ENCODE measurements at places on chromosomes 2 and 18.

DNA sequence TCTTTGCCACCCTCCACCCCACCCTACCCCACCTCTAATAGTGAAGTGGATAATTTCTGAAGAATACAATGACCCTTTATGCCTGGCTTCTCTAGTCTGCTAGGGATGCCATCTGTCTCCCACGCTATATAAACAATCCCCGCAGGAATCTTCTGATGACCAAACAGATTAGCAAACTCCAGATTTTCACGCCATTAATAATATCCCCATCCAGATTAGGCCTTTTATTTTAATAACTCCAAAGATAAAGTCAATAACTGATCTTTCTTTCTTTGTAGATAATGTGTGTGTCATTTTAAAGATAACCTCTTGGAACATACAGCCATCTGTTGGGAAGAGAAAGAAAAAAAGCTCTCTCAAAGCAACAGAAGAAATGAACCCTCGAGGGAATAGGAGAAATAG is 47.9 kb upstream of the CCDC150 start:
- DNase-seq, result no peak

DNA sequence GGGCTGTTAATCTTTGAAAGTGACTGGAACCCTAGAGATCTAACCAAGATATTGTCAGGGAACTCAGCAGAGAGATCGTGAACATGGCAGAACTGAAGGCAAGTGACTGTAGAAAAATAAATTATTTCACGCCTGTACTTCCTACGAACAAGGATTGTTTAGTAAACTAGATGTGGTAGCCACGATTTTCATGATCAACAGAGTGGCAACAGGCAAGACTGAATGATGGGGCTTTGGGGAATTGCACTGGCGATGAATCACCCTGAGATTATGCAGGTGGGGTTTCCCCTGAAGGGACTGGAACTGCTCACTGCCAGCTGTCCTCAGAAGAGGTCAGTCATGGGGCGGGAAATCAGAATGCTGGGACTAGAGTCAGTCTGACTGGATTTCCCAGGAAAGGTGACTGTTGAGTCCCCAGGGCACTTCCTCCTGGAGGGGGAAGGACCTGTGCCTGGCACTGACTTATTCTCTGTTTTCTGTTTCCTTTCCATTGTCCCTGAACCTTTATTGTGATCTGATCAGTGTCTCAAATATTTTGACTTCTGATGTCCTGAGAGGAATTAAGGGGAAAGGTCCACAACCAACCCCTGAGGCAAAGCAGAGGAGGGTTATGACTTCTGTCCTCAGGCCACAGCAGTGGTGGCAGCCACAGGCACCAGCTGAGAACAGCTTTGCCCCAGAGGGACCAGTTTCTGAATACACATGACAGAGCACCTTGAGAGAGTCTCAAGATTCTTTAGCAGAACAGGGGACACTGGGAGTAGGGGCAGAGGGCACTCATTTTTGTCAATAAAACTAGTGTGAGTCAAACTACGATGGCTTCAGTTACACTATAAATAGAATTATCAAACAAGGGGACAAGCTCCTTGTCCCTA is 70.0 kb downstream of the NAB1 start:
- DNase-seq, result peak; percentile 7

GRCh38 chr2:135980434-135981079 is 4.9 kb downstream of the DARS1 start:
- DNase-seq, result no peak

GRCh38 chr2:219213486-219214071 is 5.2 kb downstream of the ABCB6 start:
- DNase-seq, result no peak

DNA sequence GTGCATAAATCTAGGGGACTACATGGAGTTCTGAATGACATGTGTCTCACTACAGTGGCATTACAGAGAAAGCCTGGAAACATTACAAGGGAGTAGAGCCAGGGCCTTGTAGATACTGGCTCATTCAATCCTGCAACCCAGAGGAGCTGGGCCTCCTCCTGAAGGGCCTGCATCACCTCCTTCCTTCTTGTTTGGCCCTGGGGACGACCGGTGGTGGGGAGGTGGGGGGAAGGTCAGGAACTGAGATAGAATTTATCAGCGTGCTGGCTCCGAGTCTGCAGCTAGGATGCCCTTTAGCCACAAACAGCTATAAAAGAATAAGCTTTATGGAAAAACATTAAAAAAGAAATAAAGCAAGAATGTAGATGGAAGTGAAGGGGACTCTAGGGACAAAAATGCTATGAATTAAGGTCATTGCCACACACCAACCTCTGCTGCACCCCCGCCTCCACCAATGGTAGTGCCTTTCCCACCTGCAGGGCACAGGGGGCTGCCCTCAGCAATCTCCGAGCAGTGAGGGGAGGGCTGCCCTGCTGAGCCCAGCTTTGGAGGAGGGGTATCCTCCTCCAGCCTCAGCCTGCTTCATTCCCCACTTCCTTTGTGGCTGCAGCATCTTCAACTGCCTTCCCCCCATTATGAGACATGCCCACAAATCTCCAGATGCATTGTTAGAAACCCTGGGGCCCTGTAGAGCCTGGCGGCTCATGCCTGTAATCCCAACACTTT is 149.0 kb downstream of the MSH2 start:
- no peak for DNase-seq

DNA sequence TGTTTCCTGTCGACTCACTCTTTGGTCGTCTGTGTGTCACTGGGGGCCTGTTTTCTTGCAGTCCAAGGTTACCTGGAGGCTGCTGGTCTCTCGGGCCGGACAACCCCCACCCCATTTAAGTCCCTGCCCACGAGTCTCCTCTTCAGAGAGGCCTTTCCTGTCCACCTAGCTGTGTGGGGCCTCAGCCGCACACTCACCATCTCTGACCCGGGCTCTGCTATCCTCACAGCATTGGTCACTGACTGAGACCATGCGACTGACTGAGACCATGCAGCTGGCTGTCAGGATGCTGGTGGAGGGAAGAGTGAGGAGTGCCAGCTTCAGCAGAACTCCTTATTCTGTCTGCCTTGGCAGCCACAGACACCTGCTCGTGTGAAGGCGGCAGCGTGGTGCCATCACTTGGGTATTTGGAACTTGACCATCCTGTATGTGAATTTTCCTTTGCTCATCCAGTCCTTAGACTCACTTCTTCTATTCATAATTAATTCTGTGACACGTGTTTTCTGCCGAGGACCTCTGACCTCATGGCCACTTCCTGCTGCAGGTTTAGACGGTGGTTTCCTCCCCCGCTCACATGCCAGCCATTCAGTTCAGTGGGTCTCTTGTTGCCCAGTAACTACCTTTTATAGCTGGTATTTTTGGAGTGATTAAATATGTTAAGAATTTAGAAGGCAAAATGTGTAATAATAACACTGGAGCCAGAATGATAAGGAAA is 47.5 kb upstream of the ASB1 start:
- DNase-seq, result peak; percentile 37

DNA sequence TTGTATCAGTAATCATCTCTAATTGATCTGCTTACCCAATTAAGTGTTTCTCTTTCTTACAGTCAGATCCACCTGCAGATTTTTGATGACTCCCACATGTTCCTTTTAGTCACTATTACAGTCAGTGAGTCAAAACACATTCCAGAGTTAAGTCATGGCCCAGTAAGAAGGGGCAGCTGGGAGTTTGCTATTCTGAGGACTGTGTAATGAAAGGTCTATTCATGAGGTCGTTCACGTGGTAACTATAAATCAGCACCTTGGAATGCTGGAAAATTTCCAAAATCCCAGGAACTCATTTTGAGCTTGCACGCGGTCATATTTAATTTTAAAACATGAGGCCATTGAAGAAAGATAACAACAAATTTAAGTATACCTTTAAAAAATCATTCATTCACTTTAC is 252.5 kb downstream of the XIRP2 start:
- DNase-seq, result no peak

GRCh38 chr2:149872638-149873150 is 285.1 kb upstream of the MMADHC start:
- DNase-seq, result no peak

GRCh38 chr2:19312949-19313348 is 45.5 kb downstream of the OSR1 start:
- no peak for DNase-seq

DNA sequence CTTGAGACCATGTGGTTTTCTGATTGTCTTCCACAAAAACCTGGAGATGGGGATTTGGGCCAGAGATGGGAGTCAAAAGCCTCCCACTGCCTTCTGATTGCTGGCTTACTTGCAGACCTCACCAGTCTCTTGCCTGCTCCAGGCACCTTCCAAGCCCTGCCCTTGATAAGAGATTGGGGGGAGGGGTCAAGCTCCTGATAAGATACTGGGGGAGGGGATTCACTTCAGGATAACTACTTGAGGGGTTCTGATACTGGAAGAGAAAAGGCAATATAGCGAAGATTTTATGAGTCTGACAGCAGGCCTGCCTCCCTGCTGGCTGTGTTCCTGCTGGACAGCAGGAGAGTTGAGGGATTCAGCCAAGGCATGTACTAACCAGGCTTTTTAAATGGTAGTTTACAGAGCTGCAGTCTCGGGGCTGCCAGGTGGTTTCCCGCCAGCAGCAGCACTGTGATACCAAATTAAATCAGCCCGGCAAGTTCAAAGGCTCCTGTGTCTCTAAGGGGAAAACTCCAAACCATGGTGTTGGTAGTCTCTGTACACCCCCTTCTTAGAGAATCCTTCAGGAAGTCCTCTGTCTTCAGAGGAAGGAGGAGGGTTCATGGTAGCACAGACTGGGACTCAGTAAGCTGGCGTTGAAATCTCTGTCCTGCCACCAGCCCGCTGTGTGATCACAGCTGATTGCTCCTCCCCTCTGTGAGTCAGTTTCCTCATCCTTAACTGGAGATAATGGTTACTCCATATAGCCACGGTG is 58.3 kb downstream of the FBXO36 start:
- no peak for DNase-seq

GRCh38 chr2:201774546-201774945 is 6.2 kb downstream of the ALS2 start:
- DNase-seq, result no peak

- no peak for DNase-seq
Measured at GRCh38 chr2:105068875-105069274, 31.0 kb downstream of the MRPS9 start.

DNA sequence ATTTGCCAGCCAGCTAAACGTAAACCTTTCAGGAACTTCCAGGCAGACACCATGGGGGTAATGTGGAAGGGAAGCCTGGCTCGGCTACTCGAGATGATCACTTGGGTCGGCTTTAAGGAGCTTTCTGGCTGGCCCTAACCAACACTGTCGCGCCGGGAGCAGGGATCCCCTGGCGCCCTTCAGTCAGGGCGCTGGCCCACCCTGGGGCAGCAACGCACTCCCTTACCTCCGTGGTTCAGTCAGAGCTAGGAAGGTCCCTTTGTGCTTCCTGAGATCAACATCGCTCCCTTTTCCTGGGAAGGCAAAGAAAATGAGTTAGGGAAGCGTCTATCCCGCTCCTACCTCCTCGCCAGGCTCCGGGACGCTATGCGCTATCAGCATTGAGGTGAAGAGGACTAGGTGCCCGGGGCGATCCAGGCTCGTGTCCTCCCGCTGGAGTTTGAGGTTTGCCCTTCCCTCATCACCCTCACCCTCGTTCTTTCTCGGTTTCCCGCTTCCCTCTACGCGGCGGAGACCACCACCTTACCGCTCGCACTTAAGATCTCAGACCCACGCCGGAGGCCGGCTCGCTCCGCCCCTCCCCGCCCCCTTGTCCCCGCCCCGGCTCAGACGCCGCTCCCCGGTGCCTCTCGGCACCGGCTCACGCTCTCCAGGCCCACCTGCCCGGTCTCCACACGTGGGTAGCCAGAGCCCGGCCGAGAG is 449 bp upstream of the ATRAID start:
- DNase-seq, result no peak

- no peak for DNase-seq
Measured at GRCh38 chr2:86249579-86250391, 50.5 kb downstream of the MRPL35 start.

DNA sequence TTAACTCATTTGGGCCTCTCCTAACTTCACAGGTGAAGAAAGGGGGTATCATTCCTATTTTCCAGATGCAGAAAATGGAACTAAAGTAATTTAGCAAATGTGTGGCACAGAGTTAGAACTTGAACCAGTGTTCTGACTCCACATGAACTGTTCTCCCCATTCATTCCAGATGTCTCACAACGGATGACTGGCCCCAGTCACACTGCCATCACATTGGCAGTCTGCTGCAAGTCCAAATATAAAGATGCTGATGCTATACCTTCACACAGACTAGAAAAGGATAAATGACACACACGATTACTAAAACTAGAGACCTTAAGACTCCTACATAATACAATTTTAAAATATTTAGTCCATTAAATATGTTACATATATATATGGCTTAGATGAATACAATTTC is 195.7 kb downstream of the NBAS start:
- DNase-seq, result no peak

DNA sequence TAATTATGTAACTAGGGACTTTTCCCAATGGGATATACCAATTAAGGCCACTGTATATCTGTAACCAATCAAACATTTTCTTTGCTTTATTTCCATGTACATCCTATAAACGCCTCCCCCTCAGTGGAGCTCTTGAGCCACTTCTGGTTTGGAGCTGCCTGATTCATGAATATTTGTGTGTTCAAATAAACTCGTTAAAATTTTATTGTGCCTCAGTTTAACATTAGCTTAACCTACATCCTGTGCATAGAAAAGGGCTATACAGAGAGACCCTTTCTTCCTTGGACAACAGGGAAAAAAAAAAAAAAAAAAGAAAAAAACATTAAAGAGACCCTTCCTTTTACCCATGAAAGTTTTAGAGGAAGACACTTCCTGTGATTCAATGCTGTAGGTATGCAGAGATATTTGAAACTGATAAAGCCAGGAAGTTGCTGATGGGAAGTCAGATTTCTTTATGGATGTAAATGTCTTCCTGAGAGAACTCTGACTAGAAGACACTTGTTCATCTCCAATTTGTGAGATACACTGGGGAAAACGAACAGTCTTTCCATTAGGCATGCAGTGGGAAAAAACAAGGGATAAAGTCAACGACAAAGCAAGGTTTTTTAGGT is 614.6 kb upstream of the SOX11 start:
- no peak for DNase-seq

DNA sequence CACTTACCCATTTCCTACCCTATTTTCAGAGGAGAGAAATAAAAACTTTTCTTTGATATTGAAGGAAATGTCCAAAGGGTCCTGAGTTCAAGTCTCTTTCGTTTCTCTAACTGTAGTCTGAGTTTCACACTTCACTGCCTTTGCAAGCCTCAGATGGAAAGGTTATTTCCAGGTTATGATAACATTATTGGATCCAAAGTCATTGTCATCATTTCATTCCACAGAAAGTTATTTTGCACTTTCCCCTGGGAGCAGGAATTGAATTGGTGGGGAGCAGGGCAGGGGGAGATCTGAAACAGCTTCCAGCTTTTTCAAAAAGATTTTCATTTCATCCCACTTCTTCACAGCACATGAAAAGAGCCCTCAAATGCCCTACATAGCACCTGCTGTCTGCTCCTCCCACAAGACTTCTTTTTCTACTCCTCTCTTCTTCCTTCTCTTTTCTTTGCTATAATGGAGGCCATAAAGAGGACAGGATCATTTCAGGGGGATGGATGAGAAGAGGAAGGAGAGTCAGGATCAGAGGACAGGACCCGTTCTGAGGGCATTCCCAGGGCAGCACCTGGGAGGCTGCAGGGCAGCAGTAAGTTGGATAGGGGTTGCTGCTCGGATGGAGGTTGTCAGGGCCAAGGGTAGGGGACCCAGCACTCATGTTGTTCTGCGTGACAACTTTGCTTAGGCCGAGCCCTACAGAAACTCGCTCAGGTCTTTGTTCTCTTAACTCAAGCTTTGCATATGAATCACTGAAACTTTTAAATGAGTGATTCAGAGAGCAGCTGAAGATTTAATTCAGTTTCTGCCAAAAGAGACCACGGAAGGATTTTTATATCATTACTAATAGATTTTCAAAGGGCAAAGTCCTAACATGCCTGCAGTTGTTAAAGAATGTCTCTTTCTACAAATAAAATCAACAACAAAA is 11.4 kb upstream of the GALNT5 start:
- DNase-seq, result no peak
